Activated T-cell treated with anti-CD3 and anti-CD28 coated beads for 48 hours (primary cell): ENCODE measurements at places on chromosomes 4 and X.

GRCh38 chrX:119218198-119218597 lies 17.9 kb upstream of the PGRMC1 start:
- DNase-seq = no peak

DNA sequence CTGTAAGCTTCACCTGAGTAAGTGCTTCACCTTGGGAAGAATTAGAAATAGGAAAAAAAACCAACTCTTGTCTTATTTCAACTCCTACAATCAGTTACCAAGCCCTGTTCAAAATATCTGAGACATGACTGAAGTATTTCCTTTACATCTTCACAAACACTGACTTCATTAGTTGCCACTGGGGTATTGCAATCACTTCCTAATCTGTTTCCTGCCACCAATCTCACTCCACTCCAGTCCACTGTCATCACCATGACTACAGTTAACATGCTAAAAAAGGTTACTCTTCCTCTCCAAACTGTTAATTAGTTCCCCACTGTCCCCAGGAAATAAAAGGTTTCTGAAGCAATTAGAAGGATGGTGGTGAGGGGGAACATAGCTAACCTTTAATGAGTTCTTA lies 3.3 kb upstream of the SUPT20HL1 start:
- no peak for DNase-seq

GRCh38 chrX:130176354-130176776 lies 4.6 kb downstream of the RAB33A start:
- no peak for DNase-seq

- DNase-seq = no peak
These were observed 86.5 kb downstream of the HCCS start for GRCh38 chrX:11197671-11198070.

GRCh38 chrX:148620023-148620422 lies 119.6 kb downstream of the AFF2 start:
- no peak for DNase-seq

DNA sequence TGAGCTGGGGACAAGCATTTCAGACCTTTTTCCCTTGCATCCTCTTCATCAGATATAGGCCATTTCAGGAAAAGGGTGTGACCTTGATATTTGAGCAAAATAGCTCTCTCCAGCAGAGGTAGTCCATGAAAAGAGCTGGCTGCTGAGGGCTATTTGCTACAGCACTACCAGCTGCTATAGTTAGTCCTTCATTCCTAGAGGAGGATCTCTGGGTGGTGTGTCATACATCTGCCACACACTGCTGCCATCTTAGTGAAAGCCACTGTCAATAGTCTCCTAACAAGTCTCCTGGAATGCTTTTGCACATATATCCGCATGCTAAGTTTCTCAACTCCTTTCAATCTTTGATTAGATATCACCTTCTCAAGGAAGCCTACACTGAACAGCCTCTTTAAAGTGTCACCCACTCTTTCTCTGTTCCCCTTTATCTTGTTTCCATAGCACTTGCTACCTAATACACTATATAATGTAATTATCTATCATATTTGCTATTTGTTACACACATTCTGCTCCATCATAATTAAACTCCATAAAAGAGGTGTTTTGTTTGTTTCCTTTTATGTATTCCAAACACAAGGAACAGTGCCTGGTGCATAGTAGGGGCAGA lies 131.9 kb downstream of the TBC1D19 start:
- no peak for DNase-seq

DNA sequence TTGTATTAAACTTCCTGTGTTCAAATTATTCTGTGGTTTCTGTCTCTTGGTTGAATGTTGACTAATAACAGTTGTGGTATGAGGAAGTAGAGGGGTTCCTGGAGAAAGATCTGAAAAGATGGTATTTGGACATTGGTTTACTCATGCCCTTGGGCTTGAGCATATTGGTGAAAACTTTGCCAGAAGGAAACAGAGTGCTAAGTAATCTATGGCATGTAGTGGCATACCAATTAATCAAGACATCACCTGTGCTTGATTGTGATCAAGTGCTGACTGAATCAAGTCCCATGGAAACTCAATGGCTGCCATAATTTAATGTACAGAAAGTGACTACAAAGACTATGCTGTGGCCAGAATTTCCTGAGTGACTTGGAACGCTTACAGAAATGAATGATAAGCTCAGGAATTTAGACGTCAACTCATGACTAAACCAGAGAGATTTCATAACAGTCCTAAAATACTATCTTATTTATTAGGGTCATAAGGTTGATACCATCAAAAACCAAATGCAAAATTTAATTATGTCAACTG lies 2062.9 kb downstream of the ARAP2 start:
- DNase-seq = no peak

DNA sequence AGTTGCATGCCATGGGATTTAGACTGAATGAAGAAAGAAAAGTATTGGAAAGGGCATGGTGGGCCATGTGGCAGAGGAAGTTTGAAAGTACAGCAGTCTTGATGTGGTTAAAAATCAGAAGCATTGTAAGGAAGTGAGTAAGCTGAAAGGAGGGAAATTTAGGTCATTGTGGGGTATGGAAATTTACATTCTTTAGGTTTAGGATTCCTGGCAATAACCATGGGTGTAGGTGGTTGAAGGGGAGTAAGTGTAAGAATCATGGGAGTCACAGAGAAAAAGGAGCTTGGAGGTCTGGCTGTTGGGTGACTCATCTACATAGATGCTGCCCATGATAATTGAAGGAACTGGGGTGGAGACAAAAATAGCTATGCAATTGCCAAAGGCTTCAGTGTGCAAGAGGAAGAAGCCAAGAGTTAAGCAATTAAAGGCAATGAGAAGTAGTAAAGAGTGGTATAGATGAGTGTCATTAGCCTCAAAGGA lies 243.8 kb upstream of the LDB2 start:
- no peak for DNase-seq

- no peak for DNase-seq
These were observed 5.6 kb upstream of the NEIL3 start for GRCh38 chr4:177304094-177304493.

DNA sequence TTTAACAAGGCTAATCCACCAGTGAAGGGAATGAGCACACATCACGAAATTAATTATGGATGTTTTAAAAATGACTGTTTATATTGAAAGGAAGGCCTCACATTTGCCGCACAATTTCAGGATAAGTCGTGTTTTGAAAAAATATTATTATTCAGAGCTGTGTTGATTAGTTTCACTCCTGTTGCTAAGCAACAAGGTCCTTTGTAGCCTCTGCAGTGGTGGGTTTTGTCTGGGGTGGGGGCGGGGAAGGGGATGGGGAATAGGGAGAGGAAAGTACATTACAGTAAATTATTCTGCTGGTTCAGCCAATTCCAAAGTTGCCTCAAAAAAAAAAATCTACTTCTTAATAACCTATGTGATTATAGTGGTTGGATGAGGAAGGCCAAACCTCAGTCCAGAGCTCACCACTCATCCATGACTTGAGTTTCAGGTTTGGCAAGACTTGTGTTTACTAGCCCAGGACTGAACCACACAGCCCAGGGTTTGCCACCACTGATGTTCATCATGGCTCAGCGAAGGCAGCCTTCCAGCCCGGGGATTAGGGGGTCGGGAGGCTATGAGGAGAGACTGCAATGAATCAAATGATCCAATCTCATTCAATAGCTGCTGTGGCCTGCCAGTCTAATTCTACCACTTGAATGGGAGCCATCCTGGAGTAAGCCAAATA lies 162.5 kb upstream of the ATP6AP2 start:
- DNase-seq = no peak

DNA sequence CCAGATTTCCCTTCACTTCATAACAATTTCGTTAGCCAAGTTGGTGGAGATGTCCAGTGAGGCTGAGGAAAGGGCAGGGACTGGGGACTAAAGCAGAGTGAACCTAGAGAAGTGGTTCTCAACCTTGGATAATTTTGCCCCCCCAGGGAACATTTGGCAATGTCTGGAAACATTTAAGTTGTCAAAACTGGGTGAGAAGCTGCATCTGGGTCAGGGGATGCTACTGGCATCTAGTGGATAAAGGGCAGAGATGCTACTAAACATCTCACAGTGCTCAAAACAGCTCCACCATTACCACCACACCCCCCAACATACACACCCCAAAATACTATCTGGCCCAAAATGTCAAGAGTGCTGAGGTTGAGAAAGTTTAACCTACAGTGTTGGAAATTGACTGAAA lies 32.0 kb upstream of the FGF16 start:
- no peak for DNase-seq

GRCh38 chr4:187910741-187911140 lies 84.8 kb upstream of the ZFP42 start:
- no peak for DNase-seq

DNA sequence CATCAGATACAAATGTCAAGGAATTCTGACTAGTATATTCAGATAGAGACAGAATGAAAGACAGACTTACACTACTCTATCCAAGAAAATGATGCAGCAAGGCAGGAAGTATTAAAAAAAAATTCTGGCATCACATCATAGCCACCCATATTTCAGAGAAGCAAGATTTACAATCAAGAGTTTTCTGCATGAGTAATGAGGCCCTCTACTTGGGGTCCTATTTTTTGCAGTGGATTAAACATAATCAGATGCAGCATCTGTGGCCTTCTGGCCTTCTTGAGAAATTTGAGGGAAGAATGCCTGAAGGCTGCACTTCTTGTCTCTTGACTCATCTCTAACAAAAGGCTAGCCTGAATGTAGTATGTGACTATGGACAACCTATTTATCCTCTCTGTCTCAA lies 48.2 kb upstream of the SLIT2 start:
- no peak for DNase-seq

DNA sequence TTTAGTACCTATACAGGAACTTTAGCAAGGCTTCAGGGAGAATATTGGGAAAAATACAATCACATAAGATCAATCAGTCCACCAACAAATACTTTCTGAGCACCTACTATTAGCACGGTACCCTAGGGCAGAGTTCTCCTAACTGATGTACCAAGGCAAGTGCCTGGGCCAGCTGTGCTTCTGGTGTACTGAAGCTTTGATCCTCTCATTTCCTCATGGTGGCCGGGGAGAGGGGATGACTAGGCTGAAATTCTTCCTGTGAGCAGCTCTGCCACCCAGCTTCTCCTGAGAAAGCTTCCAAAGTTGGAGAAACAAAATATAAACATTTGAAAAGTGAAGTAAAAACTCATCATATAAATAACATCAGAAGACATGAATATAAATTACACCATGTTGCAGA lies 49.3 kb upstream of the ATOH1 start:
- DNase-seq = no peak
